Aorta (tissue), 5 donors: ENCODE measurements at places on chromosomes 11 and 22. TPM values are rescaled to one million over a fixed set of nuclear protein-coding genes. Genes with fewer than 3 reads are reported as not detected.

DNA sequence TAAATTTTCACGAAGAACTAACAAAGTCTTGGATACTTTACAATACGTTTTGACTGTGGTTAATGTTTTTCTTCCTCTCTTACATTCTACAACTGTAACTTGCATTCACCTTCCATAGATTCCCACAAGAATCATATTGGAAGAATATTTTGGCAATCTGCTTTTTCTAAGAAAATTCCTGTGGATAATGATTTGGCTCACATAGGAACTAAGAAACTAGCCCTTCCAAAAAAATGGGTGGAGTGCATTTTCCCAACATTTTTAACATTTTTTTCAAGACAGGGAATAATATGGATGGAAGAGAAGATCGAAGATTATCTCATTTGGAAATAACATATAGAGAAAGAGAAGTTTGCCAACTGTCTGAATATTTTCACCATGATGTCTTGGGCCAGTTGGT, 256.9 kb upstream of the POU2AF2 start:
- no peak for DNase-seq

DNA sequence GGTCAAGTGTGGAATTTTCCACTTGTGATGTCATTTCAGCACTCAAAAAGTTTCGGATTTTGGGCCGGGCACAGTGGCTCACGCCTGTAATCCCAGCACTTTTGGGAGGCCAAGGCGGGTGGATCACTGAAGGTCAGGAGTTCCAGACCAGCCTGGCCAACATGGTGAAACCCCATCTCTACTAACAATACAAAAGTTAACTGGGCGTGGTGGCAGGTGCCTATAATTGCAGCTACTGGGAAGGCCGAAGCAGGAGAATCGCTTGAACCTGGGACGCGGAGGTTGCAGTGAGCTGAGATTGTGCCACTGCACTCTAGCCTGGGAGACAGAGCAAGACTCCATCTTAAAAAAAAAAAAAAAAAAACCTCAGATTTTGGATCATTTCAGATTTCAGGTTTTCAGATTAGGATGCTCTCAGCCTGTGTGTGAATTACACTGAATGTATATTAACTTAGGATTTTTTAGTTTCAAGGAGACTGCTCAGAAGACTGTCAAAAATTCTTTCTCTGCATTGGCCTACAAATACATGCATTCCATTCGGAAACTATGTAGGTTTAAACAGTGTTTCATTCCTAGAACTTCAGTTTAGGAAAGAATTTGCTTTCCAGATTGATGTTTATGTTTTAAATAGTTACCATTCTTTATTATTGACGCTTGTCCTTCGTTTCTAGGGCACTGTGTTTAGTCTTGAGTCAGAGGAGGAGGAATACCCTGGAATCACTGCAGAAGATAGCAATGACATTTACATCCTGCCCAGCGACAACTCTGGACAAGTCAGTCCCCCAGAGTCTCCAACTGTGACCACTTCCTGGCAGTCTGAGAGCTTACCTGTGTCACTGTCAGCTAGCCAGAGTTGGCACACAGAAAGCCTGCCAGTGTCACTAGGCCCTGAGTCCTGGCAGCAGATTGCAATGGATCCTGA, 48.0 kb downstream of the BID start:
- DNase-seq = no peak

- DNase-seq = no peak
Measured at GRCh38 chr11:107623183-107623582, 32.2 kb downstream of the ELMOD1 start.

DNA sequence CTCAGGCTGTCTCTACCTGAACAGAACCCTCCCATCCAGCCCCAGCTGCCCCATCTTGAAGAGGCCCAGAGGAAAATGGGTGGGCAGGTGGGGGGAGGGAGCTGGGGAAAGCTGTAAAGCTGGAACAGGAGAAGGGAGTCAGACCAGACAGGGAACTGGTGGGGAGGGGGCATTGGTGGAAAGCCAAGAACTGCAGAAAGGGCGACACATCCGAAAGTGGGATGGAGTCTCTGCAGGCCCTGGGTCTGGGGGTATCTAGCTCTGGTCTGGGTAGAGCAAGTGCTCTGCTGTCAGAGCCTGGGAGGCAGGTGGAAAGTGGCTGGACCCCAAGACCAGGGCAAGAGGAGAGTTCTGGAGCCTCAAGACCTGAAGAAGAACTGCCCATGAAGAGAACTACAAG, 7.7 kb downstream of the TMPRSS13 start:
- peak; percentile 44 for DNase-seq

- DNase-seq = no peak
Measured at GRCh38 chr11:64130618-64131017, 35.3 kb downstream of the MACROD1 start.

DNA sequence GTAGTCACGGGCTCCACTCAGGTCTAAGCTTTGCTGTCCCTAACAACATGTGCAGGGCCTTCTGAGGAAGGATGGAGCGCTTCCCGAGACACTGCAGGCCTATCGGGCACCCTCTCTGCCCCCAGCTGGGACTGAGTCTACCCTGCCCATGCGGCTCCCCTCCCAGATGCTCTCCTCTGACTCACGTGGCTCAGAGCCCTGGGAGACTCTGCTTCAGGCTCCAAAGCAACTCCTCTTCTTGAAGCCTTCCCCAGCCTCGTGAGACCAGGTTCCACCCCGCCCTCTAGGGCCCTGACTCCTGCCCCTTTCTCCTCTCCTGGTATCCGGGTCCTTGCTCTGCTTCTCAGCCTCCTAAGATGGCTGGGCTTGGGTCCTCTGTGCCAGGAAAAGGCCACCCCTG, 28.4 kb upstream of the ARFGAP3 start:
- DNase-seq = no peak

DNA sequence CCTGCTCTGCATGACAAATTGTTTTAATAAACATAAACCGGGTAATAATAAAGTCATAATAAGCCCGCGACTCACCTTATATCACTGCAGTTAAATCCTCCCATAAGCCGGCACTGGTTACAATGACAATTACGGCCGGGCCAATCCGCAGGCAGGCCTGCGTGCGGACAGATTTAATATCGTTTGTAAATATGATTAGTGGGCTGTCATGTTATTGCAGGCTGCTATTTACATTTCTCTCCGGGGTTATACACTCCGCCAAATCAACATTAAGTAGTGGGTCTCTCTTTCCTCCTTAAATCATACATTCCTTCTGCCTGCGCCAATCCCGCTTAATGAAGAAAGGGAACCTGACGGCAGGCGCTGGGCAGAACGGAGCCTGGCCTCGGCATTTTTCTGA, 51.8 kb upstream of the LMO1 start:
- DNase-seq = no peak

Gene MUC6
- total RNA-seq = not detected

Gene SSTR3
- not detected for total RNA-seq

Gene SVIP
- 19.9 TPM for total RNA-seq

Gene APLNR
- 27.7 TPM for total RNA-seq
